ENCODE measurements at places on chromosomes 6 and 20.

DNA sequence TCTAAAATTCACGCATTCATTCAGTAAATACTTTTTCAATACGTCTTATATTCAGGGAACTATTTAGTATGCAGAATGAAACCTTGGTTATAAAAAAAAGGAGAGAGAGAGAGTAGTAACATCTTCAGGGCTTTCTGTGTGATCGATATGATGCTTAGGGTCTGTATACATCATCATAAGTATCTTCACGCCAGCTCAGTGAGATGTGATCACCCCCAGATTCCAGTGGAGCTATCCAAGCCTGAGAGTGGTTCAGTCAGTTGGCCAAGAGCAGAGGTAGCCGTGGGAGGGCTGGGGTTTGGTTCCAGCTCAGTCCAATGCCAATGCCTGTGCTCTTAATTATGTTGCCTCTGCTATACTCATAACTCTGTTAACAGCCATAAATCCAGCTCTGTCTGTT is 8.6 kb downstream of the CD83 start:
- DNase-seq: no peak

DNA sequence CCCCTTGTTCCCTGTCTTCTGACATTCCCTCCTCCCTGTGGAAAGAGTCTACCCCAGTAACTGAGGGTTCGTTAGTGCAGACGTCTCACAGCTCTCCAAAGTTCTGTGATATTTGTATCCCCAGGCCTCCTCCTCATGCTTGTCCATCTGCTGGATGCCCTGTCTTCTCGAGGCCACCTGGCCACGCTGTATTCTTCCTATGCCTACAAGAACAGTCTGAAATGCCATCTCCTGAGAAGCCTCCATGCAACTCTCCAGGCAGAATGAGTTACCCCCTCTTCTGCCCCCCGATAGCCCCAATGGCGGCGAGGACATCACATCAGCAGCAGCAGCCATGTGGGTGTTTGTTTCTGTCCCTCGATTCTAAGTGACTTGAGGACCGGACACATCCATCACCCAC is 9.3 kb downstream of the ULBP2 start:
- DNase-seq: no peak

- no peak for DNase-seq
Measured at GRCh38 chr6:2630359-2630758, 120.4 kb downstream of the MYLK4 start.

DNA sequence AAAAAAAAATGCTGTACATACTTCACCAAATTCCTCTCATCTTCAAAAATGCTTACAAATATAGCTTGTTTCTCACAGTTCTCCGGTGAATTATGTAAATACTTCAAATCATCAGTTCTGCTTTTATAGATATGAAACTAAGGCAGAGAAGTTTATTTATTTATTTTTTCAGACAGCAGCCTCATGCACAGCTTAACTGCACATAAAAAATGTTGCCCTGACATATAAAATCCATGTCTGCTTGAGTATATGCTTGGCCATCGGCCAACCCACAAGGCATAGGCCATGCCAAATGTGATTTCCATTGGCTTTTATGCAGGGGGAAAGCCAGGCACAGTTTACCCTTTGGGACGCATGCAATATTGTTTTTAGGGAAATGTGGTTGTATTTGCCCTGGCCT is 57.3 kb upstream of the PHACTR2 start:
- peak; percentile 42 for DNase-seq

- no peak for DNase-seq
Measured at GRCh38 chr6:53048431-53049195, 16.6 kb upstream of the FBXO9 start.

DNA sequence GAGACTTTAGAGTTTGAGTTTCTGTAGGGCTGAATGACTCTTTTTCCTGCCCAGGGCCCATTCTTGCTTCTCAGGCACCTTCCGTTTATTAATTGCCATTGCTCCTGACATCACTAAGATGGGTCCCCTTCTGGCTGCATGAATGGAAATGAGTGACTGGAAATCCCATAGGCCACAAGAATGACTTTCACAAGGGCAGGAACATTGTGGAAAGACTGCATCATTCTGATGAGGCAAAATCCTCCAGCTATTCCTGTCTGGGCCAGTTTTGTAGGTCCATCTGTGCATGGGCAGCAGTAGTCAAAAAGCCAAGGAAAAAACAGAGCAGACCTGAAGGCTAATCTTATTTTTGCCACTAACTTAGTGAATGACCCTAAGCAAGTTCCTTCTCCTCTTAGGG is 19.3 kb downstream of the TMEM74B start:
- no peak for DNase-seq

GRCh38 chr20:46344488-46345162 is 36.3 kb upstream of the CDH22 start:
- no peak for DNase-seq

GRCh38 chr20:36144336-36144735 is 10.2 kb upstream of the EPB41L1 start:
- no peak for DNase-seq

- DNase-seq: no peak
Measured at GRCh38 chr20:61052776-61053442, 199.2 kb upstream of the CDH4 start.

DNA sequence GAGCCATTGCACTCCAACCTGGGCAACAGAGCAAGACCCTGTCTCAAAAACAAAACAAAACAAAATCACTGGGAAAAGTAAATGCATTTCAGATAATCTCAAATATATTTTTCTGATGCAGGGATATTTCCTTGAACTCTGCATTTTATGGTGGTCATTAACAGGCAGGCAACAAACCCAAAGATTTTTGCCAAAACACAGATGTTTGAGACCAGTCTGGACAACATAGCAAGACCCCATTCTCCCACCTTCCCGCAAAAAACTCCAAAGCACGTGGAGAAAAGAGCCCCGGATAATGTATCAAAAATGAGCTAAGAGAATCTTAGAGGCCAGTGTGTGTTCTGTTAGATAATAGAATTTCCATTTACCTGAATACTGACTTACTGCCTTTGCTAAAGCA is 44.3 kb downstream of the SLC9A8 start:
- no peak for DNase-seq

DNA sequence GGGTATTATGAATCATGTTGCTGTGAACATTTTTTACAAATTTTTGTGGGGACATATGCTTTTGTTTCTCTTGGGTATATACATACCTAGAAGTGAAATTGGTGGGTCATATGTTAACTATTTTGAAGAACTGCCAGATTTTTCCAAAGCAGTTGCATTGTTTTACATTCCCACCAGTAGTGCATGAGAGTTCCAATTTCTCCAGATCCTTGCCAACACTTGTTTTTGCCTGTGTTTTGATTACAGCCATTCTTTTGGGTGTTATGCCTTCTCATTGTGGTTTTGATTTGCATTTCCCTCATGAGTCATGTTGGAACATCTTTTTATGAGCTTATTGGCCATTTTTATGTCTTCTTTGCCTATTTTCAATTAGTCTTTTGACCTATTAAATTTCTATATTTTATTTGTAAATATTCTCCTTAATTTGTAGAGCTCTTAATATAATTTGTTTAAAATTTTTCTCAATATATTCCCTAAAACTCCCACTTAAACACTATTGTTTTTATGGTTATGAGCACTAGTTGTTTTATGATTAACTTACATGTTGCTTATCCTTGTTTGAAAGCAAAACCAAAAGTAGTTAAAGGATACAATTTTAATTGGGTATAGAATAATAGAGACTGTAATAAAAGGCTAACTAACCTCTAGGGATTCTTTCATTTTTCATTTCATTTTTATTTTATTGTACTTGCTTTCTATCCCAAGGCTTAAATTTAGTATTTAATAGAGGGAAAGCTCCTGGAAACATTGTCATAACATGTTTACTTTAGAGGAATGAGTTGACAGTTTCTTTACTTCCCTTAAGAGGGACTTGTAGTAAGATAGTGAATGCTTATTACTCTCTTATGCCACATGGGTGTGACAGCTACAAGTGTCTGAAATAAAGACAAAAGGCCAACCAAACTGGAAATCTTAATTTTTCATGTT is 5.5 kb downstream of the UBR2 start:
- no peak for DNase-seq

GRCh38 chr6:45548657-45549515 is 171.2 kb upstream of the SUPT3H start:
- no peak for DNase-seq

- no peak for DNase-seq
Measured at GRCh38 chr6:86192123-86192522, 549.4 kb upstream of the SYNCRIP start.

GRCh38 chr20:4946986-4947385 is 54.3 kb downstream of the SLC23A2 start:
- no peak for DNase-seq

DNA sequence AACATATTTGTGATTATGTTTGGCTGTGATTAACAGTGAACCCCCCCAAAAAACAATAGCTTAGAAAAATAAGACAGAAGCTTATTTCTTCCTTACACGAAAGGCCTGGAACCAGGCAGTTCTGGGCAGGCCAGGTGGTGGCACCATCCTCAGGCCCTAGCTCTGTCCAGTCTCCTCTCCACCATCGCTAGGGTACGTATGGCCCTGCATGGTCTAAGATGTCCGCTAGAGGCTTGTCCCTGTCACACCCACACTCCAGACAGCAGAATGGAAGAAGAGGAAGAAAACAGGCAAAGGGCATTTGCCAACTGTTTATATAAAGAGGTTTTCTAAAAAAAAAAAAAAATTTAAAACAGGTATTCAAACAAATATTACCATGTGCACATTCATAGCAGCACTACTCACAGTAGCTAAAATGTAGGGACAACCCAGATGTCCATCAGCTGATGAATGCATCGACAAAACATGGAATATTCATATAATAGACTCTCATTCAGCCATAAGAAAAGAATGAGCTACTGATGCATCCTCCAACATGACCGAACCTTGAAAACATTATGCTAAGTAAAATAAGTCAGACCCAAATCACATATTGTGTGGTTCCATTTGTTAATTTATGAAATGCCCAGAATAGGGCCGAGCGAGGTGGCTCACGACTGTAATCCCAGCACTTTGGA is 6.7 kb downstream of the TGM3 start:
- DNase-seq: no peak

DNA sequence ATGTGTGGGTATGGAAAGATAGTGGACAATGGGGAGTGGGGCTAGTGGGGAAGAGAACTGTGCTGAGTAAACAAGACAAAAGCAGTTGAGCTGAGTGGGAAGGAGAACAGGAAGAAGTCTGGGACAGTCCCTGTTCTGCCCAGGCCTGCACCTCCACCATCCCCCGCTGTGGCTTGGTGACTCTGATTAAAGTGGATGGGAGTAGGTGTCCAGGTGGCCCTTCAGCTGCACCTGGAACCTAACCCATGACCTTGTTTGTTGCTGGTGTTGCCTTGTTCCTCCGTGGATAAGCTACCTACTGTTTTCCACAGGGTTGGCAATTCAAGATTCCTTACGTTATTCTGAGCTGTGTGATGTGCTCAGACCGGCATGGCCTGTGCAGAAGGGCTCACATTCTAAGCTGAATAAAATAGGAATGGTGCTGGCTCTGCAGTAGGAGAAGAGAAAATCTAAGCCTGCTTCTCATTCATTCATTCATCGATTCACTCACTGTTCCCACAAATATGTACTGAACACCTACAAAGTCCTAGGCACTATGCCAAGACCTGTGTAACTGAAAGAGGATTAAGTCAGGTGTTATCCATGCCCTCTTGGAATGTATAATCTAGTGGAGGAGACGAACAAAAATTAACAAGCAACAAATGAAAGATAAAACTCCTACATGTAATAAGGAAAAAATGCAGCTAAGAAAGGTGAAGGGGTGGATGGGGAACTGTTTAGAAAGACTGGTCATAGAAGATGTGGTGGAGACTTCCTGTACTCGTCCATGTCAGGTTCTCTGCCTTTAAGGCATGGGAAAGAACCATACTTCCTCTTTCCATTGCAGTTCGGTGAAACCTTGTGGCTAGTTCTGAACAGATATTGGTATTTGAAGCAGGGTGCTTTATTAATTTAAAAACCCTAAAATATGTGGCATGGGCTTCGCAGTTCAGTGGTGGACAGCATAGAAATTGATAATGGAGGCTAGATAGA is 10.1 kb upstream of the CALHM6 start:
- DNase-seq: peak; percentile 64

- DNase-seq: no peak
Measured at GRCh38 chr20:37764333-37764935, 70.6 kb downstream of the CTNNBL1 start.

GRCh38 chr6:1872649-1873131 is 263.0 kb downstream of the FOXC1 start:
- DNase-seq: peak; percentile 63

DNA sequence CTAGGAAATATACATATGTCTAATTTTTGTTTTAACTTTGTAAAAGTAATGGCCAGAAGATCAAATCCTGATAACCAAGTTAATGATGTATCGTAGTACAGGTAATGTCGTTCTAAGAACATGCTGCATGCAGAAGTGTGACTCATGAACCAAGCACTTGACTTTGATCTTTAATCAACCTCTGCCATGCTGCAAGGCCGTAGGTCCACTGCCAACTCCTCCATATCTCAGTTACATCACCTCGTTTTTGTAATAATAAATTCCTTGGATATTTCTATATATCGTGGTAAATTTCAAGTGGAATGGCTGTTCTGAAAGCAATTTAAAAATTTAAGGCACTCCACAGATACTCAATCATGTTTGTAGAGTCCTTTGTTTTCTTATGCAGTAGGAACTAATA is 771.7 kb downstream of the EPHA7 start:
- DNase-seq: no peak

- peak; percentile 41 for DNase-seq
Measured at GRCh38 chr20:62642666-62643520, 590 bp downstream of the SLCO4A1 start.

- peak; percentile 27 for DNase-seq
Measured at GRCh38 chr6:110044096-110044495, 66.0 kb downstream of the GPR6 start.

GRCh38 chr6:137415127-137415833 is 78.9 kb downstream of the OLIG3 start:
- no peak for DNase-seq

GRCh38 chr20:33252460-33252859 is 16.7 kb downstream of the BPIFA1 start:
- no peak for DNase-seq

GRCh38 chr6:167673946-167674345 is 152.8 kb upstream of the AFDN start:
- no peak for DNase-seq

DNA sequence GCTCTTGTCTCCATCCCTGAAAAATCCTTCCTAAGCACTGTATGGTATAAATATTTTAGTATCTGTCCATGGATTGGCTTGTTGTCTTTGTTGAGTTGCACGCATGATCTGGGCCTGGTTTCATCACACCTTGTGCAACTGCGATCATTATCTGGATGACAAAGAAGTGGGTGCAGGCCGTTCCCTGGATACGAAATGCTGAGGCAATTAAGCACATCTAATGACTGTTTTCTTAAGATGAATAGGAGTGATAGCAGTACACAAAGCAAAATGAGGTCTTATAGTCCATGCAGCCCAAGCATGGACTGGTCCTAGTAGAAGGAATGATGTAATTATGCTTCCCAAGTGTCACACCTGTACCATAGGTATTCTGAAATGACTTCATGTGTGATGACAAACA is 47.8 kb downstream of the SLC35D3 start:
- no peak for DNase-seq

- DNase-seq: no peak
Measured at GRCh38 chr6:150549007-150549406, 50.7 kb upstream of the PLEKHG1 start.

Measured in DMS79 treated with DMSO at 0.1 percent for 48 hours (cell line).